Lung microvascular endothelial cell (primary cell): ENCODE measurements at places on chromosomes 3 and 15.
A peak's percentile ranks its signal among the peaks of the same experiment; 100 is the strongest.

DNA sequence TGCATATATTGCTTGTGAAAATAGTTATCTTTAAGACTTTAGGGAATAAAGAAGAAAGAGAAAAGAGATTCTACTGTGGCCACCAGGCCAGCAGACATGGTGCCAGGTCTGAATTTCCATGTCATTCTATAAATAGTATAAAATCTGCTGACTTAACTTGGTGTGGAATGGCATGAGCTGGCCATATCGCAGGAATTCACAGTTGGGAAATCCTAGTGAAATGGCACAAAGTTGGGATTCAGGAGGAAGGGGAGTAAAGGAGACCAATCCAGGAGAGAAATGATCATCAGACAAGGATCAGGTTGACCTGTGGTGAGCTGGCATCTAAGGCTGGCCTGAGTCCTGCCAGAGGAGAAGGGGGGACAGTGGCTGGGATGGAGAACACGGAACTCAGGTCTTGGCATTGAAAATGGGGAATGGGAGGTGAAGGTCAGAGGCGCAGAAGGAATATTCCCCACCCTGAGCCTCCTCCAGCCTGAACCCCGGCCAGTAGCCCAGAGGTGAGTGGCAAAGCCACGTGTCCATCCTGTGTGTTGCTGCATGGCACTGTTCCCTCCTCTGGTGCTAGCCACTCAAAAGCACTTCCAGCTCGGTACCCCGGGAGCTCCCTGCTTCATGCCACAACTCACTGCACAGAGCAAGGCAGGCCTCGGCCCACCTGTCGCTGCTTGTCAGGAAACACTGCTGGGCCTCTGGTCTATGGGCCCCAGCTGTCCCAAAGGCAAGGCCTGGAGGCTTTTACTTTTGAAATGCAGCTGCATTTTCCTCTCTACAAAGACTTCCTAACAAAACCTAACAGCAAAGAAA is 51.4 kb downstream of the SSUH2 start:
- DNase-seq: no peak

- DNase-seq: no peak
Measured at GRCh38 chr3:171334465-171334811, 125.8 kb downstream of the TNIK start.

- no peak for DNase-seq
Measured at GRCh38 chr3:102715030-102715697, 280.3 kb downstream of the ZPLD1 start.

- DNase-seq: no peak
Measured at GRCh38 chr3:18744472-18744871, 319.3 kb upstream of the SATB1 start.

DNA sequence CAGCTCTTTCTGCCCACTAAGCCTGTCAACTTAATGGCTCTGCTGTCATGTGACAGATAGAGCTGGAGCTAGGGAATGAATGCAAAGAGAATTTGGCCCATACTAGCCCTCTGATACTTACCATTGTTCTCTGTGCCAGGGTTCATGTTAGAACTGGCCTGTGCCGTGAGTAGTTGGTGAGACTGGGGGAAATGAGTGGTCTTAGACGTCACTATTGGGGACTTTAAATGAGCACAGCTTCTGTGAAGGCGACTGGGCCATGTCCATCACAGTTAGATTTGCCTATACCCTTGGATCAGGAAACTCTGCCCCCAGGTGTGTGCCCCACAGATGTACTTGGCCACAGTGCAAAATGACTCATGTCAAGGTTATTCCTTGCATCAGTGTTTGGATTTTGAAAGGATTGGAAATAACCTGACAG is 124.9 kb downstream of the PTPRG start:
- peak; percentile 3 for DNase-seq

DNA sequence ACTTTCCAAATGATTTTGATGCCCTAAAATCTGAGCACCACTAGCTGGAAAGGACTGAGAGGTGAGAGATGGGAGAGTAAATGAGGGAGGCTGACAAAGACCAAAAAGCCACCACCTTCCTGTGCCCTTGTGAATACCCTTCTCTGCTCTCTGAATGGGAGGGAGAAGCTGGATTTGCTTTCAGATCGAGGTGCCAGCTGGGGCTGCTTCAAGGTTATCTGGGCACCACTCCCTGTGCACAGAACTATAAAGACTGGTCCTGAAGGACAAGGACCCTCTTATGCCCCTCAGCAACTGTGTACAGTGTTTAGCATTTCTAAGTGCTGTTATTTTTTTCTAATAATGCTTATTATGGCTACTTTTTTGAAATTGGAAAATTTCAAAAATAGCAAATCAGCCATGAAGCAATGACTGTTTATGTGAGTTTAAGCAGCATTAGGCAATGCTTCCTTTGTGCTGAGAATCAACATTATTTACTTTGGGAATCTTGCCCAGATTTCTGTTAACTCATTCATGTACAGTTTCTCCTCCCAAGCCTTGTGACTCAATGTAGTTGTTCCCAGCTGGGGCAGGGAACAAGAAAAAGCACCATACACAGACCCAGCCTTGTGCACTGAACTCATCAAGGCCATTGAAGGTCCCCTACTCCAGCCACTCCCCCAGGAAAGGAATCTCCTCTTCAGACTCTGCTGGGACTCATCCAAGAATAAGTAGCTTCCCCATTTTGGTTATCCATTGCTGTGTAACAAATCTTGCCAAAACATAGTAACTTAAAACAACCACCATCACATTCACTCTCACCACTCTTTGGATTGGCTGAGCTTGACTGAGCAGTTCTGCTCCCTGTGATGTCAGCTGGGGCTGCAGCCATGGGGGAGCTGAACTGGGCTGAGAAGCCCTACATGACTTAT is 37.3 kb upstream of the CDV3 start:
- peak; percentile 74 for DNase-seq

- DNase-seq: no peak
Measured at GRCh38 chr15:48646331-48646730, 822 bp upstream of the FBN1 start.

GRCh38 chr3:37751016-37751415 is 110.7 kb upstream of the CTDSPL start:
- DNase-seq: no peak

DNA sequence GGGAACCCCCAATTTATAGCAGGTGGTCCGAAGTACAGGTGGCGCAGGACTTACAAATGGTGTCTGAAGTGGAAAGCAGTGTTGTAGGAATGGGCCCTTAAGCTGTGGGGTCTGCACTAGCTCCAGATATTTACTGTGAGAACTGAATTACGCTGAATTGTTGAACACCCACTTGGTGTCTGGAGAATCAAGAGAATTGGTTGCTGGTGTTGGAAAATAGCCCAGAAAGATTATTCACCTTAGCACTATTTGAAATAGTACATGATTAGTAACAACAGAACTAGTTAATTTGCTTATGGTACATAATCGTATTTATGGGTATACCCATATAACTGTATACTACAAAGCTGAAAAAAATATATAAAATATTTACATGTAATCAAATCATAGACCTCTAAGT is 64.8 kb downstream of the ADAM10 start:
- DNase-seq: no peak

GRCh38 chr3:186176373-186176990 is 67.6 kb upstream of the ETV5 start:
- no peak for DNase-seq

DNA sequence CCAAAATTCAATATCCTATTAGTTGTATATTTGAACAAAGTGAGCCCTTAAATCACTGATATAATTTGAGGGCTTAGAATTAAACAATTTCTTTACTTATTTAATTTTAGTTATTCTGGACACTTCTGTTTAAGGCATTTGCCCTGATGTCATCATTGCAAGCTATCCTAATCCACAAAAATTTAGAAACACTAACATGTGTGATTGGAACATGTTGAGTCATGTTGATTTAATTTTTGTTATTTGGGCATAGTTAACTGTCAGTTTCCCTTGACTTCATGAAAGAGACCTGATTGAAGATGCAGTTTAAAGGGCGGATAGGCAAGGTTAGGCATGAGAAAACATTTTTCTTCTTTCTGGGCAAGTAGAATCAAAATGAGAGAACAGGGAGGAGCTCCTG is 682.6 kb downstream of the ROBO1 start:
- DNase-seq: no peak

GRCh38 chr3:99499235-99500158 is 138.9 kb upstream of the COL8A1 start:
- peak; percentile 74 for DNase-seq

- DNase-seq: no peak
Measured at GRCh38 chr3:124210899-124211298, 219.0 kb upstream of the ROPN1 start.

- DNase-seq: no peak
Measured at GRCh38 chr15:63494408-63494807, 10.0 kb upstream of the USP3 start.

GRCh38 chr3:86381247-86381646 is 609.7 kb downstream of the VGLL3 start:
- DNase-seq: no peak

- DNase-seq: no peak
Measured at GRCh38 chr15:88705769-88706165, 67.0 kb downstream of the ISG20 start.

DNA sequence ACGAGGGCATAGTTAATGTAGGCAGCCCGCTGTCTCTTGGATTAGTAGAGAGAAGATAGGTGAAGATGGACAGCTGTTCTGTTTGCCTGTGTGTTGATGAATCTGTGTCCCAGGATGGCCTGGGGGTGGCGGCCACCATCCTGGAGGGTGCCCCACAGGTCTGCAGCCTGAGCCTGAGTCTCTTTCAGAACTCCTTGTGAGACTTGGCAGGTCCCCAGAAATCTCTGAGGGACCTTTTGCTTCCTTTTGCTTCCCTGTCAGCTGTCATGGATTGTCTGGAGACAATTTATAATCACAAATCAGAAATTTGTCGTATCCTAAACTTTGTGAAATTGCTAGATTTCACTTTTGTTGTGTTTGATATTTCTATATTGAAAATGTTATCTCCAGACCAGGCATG is 17.4 kb downstream of the FAN1 start:
- DNase-seq: no peak
